Stimulated activated CD8-positive, alpha-beta memory T cell treated with anti-CD3 and anti-CD28 coated beads, Interleukin-4, amount 100 ng/mL, for 4 hours (primary cell): ENCODE measurements at places on chromosomes 3 and 15.
A peak's percentile ranks its signal among the peaks of the same experiment; 100 is the strongest.

DNA sequence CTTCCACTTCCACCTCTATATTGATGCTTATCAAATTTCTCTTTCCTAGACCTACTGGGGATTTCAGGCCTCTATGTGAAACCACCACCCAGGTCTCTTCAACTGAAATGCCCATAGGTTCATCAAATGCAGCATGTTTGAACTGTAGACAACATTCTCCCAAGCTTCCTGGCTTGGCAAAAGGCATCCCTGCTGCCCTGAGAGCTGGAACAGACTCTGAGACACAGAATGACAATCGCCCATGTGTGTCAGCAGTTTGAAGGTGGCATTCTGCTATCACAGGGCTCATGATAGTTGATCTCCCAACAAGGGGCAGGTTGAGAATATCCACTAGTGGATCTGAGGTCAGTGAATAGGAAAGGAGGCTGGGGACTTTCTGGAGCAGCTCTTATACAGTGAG, 200.7 kb downstream of the RPLP1 start:
- no peak for DNase-seq

DNA sequence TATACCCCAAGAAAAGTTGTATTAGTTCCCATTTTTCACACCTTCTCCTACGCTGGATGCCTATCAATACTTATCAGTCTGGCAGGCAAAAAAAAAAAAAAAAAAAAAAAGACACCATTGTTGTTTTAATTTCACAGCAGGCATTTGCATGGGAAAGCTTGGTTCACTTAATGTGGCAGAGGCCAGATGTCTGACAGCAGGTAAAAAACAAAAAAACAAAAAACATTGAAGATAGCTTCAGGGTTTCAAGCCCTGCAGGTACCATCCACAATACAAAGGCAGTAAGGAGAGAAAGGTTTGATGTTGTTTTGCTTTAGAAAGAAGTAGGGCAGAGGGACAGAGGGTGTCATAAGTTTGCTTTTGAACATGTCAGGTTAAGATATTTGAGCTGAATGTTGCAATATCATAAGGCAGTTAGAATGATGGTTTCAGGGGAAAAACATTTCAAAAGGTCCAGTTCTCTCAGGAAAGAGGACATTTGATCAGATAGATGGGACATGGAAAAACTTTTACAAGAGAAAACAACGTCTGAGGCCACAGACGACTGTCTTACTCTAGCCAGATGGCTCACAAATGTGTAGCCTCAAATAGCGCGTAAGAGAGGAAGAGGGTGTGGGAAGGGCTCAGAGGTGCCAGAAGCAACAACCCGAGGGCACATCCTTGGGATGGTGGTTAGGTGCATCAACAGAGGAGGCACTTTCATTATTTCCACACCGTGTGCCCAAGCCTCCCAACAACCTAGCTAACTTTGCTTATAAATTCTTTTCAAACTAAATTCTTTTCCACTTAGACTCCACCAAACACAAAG, 25.7 kb downstream of the PCOLCE2 start:
- DNase-seq = no peak

DNA sequence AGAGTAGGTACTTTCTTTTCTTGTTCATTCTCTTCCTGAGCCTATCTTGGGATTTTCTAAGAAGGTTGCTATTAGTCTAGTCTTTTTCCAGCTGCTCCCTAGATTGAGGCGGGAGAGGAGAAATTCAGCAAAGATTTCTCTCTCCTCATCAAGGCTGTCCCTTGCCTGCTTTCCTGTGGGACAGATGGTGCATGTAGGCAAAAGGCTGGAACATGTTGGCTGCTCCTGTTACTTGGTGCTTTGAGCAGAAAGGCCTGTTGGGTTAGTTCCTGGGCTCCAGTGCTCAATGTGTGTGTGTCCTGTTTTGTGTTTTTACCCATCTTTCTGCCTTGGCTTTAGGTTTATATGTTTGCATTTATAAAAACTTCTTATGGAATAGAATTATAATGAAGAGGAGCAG, 9.1 kb upstream of the SNRPN start:
- DNase-seq = no peak

DNA sequence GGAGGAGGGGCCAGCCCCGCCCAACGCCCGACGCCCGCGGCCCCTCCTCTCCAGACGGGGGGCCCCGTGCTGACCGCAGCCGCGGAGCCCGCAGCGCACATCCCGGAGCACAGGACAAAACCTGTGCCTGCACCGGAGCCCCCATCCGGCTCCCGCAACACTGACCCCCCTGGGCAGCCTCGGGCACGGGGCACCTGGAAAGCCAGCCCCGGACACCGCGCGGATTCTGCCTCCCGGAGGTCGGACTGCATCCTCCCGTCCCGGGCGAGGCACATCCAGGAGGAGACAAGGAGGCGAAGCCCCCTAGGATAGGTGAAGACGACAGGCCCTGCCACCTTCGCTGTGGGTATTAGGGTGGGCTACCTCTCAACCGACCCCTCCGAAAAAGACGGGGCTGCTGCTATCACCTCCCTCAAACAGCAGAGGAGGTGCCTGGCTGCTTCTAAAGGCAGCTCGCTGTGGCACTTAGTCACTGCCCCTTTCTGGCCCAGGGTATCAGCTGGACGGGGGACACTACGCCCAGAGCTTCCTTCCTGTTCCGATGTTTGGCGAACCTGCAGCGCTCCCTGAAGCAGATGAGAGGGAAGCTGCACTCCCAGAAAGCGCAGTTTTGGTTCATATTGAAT, 10.6 kb downstream of the XXYLT1 start:
- DNase-seq = no peak

- no peak for DNase-seq
Measured at GRCh38 chr3:155714295-155714718, 30.6 kb downstream of the PLCH1 start.

GRCh38 chr3:135556174-135556573, 409.4 kb upstream of the PPP2R3A start:
- no peak for DNase-seq

DNA sequence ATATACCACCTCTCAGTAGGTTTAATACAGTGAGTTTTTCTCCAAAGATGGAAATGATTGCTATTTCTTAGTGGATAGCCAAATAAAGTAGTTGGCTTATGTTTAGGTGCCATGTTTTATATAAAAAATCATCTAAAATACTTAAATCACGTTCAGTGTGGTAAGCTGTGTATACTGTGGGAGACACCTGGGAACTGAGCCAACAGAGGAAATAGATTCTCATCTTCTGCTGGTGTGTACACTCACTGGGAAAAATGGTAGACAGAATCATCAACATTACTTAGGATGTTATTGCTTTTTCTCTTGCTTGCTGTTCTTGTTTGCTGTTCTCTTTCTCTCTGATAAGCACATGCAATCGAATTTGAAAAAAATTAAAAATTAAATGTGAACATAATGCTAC, 112.6 kb upstream of the MB21D2 start:
- DNase-seq = no peak

DNA sequence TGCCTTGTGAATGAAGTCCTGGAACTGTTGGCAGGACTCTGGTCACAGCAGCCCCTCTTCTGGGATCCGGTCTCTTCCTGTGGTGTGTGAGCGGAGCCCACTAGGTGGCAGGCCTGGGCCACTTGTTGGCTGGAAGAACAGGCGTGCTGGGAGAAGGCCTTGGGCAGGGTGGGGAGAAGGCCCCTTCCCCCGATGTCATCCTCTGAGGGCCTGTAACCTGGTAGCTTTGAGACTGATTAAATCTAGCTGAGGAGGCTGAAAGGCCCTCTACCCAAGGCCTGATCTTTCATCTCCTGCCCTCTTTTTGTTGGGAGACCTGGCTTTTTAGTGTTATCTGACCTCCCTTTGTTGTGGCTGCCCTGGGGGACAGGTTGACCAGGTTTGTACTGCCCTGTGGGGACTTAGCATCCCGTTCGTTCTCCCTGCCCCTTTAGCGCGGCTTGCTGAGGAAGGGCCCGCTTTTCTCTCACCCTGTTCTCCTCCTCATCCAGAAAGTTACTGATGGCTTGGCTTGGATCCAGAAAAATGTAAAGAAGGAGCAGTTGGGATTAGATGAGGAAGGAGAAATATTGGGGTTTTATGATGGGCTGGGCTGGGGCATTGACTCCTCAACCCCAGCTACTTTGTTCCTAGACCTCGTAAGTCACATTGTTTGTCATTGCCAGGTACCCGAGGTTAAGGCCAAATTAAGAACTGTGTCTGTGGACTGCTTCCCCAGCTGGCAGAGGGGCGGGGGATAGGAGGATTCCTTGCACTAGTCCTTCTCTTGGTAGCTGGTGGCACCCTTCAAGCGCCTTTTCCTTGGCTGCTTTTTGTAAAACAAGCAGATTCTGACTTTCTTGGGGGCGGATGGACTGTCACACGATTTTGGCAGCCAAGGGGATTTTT, 48.5 kb downstream of the CHCHD6 start:
- no peak for DNase-seq

GRCh38 chr15:68204776-68205557, at the start of gene CALML4:
Gene CALML4, minus strand, starts transcription at chr15:68205332. Its CDS starts 85 bp downstream, at chr15:68205247.
- no peak for DNase-seq

GRCh38 chr15:75064846-75065245, 41.5 kb downstream of the PPCDC start:
- DNase-seq = no peak

DNA sequence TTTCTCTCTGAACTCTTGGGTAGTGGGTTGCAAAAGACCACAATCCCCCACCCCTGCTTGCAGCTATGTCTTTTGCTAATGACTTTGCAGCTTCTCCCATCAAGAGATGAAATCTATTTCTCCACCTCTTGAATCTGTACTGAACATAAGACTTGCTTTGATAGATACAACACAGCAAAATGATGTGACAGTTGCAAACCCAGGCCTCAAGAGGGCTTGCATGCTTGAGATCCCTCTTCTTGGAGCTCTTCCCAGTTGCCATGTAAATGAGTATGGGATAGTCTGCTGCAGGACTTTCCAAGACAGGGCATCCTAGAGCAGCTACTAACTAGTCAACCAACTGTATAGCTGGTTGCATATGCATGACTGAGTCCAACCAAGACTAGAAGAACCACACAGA, 783.6 kb downstream of the PDCD6IP start:
- DNase-seq = no peak

GRCh38 chr15:73691396-73691795, 7.2 kb downstream of the CD276 start:
- DNase-seq = no peak

GRCh38 chr3:39127908-39128304, 20.4 kb downstream of the TTC21A start:
- DNase-seq = no peak

- DNase-seq = no peak
Measured at GRCh38 chr15:84917452-84917851, 33.0 kb downstream of the SLC28A1 start.

DNA sequence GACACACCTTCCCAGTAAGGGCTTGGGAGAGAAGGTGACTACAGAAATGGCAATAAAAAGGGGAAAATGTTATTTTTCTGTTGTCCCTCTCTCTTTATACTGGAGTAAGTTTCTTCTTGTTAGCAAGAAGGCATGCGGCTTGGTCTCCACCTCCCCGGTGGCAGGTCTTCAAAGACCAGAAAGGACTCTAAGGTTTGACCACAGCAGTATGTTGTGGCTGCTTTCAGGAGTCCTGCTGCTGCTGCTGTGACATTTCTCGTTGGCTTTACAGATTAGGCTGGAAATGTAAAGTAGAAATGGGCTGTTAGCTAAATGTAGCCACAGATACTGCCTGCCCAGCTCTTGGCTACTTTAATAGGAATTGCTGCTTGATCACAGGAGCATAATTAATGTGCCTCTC, 175.8 kb upstream of the ZBTB20 start:
- DNase-seq = no peak

- no peak for DNase-seq
Measured at GRCh38 chr3:126850370-126851085, 132.4 kb upstream of the PLXNA1 start.

- DNase-seq = no peak
Measured at GRCh38 chr3:420584-420983, 224.0 kb downstream of the CHL1 start.

GRCh38 chr3:133573054-133573628, 345 bp upstream of the CDV3 start:
- peak; percentile 100 for DNase-seq

- no peak for DNase-seq
Measured at GRCh38 chr3:67947808-67948508, 293.5 kb upstream of the SUCLG2 start.

DNA sequence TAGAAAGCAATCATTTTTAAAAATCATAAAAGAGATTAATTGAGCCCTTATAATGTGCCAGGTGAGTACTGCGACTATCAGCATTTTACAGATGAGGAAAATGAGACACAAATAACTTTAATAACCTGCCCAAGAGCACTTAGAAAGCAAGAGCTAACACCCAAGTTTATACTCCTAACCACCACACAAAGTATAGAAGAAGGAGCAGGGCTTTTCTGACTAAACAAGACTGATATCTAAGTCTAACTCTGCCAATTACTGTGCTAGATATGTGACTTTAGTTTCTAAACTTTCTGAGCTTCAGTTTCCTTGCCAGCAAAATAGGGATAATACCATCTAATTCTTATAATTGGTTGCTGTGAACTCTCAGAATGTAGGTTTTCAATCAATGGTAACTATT, 47.7 kb downstream of the TNIK start:
- no peak for DNase-seq

GRCh38 chr3:156973954-156974353, 147.8 kb downstream of the LEKR1 start:
- no peak for DNase-seq

DNA sequence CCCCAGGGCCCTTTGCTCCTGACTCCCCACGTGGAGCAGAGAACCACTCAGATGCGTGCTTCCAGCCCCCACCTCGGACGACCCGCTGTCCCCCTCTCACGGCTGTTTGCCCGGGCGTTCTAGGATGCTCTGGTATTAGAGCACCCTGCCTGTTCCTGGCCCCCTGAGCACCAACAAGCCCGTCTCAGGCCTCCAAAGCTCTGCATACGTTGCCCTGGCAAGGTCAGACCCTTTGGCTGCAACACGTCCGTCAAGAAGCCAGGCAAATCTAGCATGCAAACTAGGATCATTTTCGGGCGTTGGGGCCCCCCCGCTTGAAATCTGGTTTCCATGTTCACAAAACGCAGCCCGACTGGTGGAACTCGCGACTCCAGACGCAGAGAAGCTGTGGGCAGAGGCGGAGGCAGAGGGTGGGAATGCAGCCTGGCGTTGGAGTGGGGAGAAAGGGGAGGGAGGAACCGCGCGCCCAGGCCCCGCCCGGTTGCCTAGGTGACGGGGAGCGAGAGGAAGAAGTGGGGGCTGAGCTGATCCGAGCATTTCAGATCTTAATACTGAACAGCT, 86.2 kb upstream of the PIAS1 start:
- DNase-seq = no peak

DNA sequence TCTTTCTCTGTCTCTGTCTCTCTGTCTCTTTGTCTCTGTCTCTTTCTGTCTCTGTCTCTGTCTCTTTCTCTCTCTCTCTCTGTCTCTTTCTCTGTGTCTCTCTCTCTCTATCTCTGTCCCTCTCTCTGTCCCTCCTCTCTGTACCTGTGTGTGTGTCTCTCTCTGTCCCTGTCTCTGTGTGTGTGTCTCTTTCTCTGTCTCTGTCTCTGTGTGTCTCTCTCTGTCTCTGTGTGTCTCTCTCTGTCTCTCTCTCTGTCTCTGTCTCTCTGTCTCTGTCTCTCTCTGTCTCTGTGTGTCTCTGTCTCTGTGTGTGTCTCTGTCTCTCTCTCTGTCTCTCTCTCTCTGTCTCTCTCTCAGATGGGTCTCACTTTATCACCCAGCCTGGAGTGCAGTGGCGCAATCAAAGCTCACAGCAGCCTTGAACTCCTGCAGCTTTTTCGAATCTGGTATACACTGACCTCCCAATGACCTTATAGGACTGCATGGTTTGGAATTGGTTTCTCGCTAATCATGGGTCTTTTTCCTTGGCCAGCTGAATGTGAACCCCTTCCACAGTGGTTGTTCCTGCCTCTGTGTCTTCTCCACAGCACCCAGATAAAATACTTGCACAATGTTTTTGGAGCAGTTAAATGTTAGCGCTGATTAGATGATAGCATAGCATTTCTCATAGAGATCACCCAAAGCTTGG, 102.6 kb upstream of the KLHL25 start:
- DNase-seq = no peak
